Left renal pelvis (tissue), 4 donors: ENCODE measurements at places on chromosomes 2 and 18. TPM values are rescaled to one million over a fixed set of nuclear protein-coding genes. Genes with fewer than 3 reads are reported as not detected.

DNA sequence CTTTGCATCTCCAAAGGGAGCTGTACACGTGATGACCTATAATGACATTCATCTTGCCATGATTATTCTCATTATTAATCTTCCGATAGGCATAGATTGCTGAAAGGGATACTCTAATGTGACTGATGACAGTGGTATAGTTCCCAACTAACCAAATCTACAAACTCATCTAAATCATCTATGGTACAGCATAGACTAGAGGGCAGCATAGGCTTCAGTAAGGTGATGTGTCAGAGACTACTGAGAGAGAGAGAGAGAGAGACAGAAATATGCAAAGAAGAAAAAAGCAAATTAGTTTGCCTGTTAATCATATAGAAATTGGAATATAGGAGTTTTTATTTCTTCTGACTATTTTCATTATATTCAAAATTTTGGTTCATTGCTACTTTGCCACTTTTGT lies 89.3 kb downstream of the CSRNP3 start:
- DNase-seq, result no peak

DNA sequence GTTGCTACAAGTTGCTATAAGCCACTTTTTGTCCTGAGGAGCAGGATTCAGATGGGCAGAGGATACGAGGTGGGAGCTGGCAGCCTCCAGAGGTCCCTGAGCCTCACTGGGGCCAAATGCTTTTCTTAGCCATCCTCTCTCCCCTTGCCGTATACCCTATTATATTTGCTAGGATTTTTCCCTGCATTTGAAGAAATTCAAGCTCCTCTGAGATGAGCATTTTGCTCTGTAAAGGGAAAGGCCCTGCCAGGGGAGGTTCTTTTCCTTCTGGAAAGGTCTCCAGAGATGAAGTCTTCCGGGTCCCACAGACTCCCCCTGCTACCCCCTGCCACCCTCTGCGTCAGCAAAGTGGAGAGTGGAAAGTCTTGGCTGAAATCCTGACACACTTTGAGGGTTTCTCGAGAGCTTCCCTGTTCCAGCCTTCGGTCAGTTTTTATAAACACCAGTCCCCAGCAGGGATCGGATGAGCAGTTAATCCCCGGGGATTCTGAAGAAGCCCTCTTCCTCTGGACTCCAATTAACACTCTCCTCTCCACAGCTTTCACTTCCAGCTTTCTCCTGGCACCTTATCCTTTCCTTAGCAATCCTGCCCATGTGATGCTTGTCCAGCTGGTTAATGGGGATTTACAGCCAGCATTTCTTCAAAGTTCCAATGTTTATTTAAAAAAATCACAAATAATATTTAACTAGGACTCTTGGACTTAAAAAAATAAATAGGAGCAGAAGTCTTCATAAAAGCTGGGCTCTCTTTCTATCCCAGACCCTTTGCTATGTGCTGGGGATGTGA lies 13.1 kb downstream of the CYRIA start:
- DNase-seq, result no peak

- no peak for DNase-seq
These were observed 38.0 kb upstream of the GPD2 start for GRCh38 chr2:156398176-156398575.

- DNase-seq, result no peak
These were observed 171.8 kb downstream of the GBX2 start for GRCh38 chr2:235996419-235996818.

- DNase-seq, result no peak
These were observed 169.9 kb downstream of the MC4R start for GRCh38 chr18:60202708-60203107.

DNA sequence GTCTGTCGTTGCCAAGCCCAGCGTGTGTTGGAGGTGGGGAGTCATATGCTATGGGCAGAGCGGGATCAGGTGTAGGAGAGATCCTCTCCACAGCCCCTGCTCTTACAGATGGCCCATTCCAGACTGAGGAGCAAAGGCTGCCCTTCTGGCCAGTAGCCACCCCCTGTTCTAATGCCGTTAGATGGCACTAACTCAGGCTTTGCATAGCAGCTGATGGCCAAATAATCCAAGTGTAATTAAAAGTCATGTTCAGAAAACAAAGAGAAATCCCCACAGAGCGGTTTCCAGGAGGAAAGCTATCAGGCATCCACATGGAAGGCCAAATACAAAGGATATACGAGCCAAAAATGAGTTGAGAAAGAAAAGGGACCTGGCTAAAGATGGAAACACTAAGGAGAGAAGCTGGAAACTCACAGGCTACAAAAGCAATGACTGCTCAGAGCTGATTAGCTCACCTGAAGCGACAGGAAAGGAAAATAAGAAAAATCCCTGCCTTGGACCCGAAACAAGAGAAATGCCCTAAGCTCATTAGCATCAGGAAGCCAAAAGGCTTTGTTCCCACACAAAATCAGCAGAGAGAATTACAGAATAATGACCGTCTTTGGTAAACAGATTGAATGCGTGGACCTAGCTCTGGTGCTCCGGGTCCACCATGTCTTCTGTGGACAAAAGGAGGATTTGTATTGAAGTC lies 1002.4 kb upstream of the KLHL29 start:
- DNase-seq, result no peak

DNA sequence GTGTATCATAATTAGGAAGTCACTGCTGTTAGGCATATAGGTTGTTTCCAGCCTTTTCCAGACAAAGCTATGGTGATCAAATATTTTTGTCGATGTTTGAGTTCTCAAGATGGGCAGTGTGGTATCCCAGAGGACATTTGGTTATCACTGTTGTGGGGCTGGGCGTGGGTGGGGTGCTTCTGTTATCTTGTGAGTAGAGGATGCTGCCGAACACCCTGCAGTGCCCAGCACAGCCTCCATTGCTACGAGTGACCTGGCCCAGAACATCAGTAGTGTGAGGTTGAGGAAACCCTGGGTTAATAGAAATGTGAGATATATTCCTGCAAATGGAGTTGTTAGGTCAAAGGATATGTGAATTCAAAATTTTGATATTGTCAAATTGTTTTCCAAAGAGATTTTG lies 33.2 kb downstream of the ZNF236 start:
- no peak for DNase-seq

DNA sequence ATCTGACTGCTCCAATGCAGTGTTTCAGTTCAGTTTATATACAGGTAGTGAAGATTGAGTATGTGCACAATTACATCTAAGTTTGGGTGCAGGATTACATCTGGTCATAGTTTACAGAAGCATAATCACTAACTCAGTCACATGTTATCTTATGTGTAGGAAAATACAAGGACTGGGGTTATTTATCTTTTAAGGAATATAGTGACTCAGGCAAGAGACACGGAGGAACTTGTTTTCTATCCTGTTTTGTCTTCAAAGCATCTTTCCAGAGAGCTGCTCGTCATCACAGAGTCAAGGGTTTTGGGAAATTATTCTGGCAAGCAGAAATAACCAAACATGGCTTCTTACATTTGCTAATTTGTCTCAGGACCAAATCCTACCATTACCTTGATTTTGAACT lies 1371.5 kb upstream of the TMEFF2 start:
- DNase-seq, result no peak

DNA sequence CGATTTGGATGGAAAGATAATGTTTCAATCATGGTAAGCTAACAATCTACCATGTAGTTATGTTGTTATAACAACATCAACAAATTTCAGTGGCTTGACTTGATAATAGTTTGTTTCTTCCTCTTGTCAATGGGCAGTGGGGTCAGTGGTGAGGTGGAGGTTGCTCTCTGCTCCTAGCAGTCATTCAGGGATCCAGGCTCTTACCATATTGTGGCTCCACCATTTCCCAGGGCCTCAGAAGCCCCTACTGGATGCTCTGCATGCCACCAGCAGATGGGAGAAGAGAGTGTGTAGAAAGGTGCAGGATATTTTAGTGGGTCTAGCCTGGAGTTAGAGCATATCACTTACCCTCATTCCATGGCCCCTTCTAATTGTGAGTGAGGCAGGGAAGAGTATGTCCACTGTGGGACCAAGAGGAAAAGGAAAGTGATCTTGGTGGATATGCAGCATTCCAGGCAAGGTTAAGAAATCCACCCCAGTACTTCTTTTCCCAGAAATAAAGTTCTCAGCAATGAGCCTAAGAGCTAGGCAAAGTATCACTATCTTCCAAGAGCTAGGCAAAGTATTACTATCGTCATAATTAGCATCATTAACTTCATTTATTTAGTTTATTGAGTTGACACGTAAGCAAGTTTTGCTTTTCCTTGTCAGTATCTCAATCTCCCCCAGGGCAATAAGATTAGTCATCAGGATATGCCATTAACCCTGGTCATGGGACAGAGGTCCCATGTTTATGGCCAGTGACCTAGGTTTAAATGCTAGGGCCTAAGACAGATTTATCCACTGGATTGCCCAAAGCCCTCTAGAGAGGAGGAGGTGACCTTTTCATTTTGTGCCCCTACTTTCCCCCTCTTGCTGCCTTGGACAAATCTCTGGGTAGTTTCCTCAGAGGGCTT lies 4.2 kb upstream of the IWS1 start:
- no peak for DNase-seq

The KIF5C gene
- polyA plus RNA-seq, result 4.1 TPM

The CREG2 gene
- polyA plus RNA-seq, result 0.49 TPM
